Cardiac muscle cell (in vitro differentiated cells and primary cell): ENCODE measurements at places on chromosomes 13 and 19.

DNA sequence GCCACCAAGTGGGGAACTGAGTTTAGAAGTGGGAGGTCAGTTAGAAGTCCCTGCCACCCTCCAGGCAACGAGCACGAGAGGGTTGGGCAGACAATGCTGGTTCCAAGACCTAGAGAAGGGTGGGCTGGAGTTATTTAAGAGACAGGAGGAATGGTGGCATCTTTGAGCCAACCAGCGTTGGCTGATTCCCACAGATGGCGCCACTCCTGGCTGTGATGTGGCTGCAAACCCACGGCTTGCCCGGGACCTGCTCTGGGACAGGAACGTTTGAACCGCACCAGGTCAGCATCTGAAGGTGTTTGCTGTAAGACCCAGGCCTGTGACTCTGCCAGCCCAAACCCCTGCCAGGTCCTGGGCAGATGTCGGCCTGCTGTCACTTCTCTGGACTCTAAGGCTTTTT lies 42.8 kb downstream of the BICRA start:
- no peak for DNase-seq

GRCh38 chr13:110467516-110468110 lies 93.9 kb downstream of the RAB20 start:
- DNase-seq: no peak

GRCh38 chr13:98144801-98145350 lies 2.0 kb downstream of the FARP1 start:
- DNase-seq: peak; percentile 44

DNA sequence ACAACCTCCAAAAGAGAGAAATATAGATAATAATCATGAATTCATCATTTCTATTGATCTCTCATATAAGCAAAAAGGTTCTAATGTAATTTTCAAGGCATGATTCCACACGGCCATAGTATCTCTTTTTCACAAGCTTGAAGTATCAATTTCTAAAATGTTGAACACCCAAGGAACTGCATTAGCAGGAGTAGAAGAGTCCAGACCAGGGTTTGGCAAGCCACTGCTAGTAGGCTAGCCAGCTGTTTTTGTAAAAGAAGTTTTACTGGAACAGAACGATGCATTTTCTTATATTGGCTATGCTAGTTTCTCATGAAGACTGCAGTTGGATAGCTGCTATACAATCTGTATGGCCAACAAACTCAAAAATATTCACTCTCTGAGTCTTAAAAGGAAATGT lies 481.5 kb upstream of the MIR17HG start:
- DNase-seq: no peak

GRCh38 chr13:99254830-99255229 lies 3.3 kb downstream of the GPR18 start:
- DNase-seq: no peak

- DNase-seq: no peak
These were observed 52.5 kb downstream of the STK24 start for GRCh38 chr13:98524391-98524790.

- no peak for DNase-seq
These were observed 172.6 kb downstream of the NUFIP1 start for GRCh38 chr13:44816701-44817100.

- no peak for DNase-seq
These were observed 1348.6 kb upstream of the SLC10A2 start for GRCh38 chr13:104414771-104415170.

- no peak for DNase-seq
These were observed 130.8 kb downstream of the KL start for GRCh38 chr13:33146843-33147611.

- DNase-seq: peak; percentile 46
These were observed 632 bp upstream of the MTIF3 start for GRCh38 chr13:27450921-27451471.

DNA sequence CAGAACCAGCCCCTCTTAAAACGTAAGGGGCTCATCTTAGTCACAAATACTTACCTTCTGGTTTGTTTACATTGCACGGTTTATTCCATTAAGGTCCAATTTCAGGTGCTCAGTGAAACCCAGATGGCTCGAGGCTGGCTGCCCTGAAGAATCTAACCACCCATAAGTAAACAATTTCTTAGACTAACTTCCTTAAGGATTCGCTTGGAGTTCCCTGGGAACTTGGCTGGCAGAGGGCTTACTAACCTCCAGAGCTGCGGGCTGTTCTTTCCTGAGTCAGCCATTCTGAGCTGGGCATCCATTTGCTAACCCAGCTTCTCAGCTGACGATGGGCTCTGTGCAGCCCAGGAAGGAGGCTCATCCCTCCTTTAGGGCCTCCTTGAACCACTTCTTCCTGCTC lies 262.1 kb downstream of the FGF9 start:
- DNase-seq: no peak
